ENCODE measurements at places on chromosomes 7 and 10.

DNA sequence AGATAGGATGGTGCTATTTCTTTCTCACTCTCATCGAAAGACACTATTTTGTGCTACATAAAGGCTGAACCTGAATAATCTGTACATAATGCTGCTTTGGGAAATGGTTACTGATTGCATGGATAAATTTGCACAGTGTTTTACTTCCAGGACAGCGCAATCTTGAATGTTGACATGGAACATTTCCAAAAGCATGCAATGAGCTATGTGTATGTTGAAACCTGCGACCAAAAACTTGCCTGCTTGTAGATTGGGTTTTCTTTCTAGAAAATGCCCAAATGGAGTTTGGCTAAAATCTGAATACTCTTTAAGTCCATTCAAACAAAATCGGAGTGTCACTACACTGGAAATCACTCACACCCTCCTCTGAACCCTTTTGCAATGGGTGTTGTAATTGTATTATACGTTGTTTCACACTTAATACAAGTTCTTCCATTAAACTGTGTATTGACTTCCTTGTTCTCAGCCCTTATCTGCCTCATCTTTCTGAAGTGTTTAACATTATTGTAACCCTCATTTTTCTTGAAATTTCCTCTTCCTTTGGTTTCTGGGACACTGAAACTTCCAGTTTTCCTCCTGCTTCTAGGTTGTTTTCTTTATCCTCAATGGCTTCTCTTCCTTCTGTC lies 73.7 kb upstream of the CAPZA2 start:
- DNase-seq: no peak

DNA sequence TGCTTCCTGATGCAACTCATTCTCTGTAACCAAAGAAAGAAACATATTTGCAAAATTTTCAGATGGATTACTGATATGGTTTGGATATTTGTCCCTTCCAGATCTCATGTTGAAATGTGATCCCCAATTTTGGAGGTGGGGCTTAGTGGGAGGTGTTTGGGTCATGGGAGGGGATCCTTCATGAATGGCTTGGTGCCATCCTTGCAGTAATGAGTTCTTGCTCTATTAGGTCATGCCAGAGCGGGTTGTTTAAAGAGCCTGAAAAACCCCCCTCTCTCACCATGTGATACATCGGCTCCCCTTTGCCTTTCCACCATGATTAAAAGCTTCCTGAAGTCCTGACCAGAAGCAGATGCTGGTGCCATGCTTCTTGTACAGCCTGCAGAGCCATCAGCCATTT lies 43.8 kb upstream of the PRKG1 start:
- no peak for DNase-seq

- DNase-seq: no peak
These were observed 478.5 kb downstream of the GPAM start for GRCh38 chr10:111705021-111705420.

DNA sequence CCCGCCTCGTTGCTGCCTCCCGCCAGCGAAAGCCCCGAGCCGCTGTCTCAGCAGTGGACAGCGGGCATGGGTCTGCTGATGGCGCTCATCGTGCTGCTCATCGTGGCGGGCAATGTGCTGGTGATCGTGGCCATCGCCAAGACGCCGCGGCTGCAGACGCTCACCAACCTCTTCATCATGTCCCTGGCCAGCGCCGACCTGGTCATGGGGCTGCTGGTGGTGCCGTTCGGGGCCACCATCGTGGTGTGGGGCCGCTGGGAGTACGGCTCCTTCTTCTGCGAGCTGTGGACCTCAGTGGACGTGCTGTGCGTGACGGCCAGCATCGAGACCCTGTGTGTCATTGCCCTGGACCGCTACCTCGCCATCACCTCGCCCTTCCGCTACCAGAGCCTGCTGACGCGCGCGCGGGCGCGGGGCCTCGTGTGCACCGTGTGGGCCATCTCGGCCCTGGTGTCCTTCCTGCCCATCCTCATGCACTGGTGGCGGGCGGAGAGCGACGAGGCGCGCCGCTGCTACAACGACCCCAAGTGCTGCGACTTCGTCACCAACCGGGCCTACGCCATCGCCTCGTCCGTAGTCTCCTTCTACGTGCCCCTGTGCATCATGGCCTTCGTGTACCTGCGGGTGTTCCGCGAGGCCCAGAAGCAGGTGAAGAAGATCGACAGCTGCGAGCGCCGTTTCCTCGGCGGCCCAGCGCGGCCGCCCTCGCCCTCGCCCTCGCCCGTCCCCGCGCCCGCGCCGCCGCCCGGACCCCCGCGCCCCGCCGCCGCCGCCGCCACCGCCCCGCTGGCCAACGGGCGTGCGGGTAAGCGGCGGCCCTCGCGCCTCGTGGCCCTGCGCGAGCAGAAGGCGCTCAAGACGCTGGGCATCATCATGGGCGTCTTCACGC lies 825 bp downstream of the ADRB1 start:
- no peak for DNase-seq

GRCh38 chr7:119606297-119606696 lies 666.7 kb upstream of the KCND2 start:
- DNase-seq: no peak
